Ovary (tissue), 10 donors: ENCODE measurements at places on chromosomes 3 and 15.

GRCh38 chr15:54810031-54810430, 386.7 kb downstream of the RSL24D1 start:
- no peak for DNase-seq

GRCh38 chr3:72960812-72961518, 35.6 kb upstream of the PPP4R2 start:
- DNase-seq, result peak; percentile 49

GRCh38 chr15:78618490-78618934, 2.3 kb downstream of the CHRNA3 start:
- peak; percentile 83 for DNase-seq

- DNase-seq, result no peak
Observed at GRCh38 chr15:34335176-34336032, 2.2 kb downstream of the SLC12A6 start.

- no peak for DNase-seq
Observed at GRCh38 chr3:150607267-150608065, 4.3 kb downstream of the SELENOT start.
